Kidney (tissue), 22 donors: ENCODE measurements at places on chromosomes 2 and 18. TPM values are rescaled to one million over a fixed set of nuclear protein-coding genes. Genes with fewer than 3 reads are reported as not detected.
A peak's percentile ranks its signal among the peaks of the same experiment; 100 is the strongest.

- H3K4me1 ChIP-seq = no peaks in the 10 kb centered on the region
- no peaks in the 10 kb centered on the region for H3K36me3 ChIP-seq
- no peak overlapping the region for H3K4me3 ChIP-seq
- no peak overlapping the region for H3K27ac ChIP-seq
- H3K27me3 ChIP-seq = no peaks in the 10 kb centered on the region
These were observed 27.6 kb upstream of the SOCS6 start for GRCh38 chr18:70261141-70261788.

- no peak for DNase-seq
- H3K4me3 ChIP-seq = no peak overlapping the region
- no peak overlapping the region for H3K27ac ChIP-seq
- peaks cover 3% of the 10 kb centered on the region for H3K4me1 ChIP-seq
- no peaks in the 10 kb centered on the region for H3K36me3 ChIP-seq
- H3K27me3 ChIP-seq = no peaks in the 10 kb centered on the region
These were observed 40.0 kb upstream of the DNAH7 start for GRCh38 chr2:196108604-196109003.

- DNase-seq = peak; percentile 77
- no peaks in the 10 kb centered on the region for H3K27me3 ChIP-seq
- no peaks in the 10 kb centered on the region for H3K4me1 ChIP-seq
These were observed 1.0 kb downstream of the NAB1 start for GRCh38 chr2:190649798-190650390.

ABCB11 gene
- total RNA-seq = 0.03 TPM
